NCI-H446 treated with DMSO at 0.1 percent for 48 hours (cell line): ENCODE measurements at places on chromosomes 1 and 21.

- DNase-seq, result no peak
Observed at GRCh38 chr21:17742940-17743592, 76.1 kb downstream of the C21orf91 start.

DNA sequence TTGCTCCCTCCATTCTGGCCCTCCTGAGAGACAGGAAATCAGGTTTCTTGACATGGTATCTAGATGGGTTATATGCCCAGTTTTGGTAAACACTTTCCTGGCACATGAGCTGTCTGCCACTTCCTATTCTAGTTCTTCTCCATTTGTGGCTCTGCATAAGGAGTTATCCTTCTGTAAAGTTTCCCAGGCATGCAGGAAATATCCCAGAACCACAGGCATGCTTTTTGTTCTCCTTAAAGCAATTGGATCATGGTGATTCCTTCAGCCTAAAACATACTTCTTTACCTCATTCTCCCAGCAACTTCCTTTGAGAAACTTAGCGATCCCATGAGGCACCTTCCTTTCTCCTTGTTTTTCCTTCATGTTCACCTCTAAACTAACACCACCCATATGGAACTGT lies 199.8 kb downstream of the CRB1 start:
- DNase-seq, result no peak

- no peak for DNase-seq
Observed at GRCh38 chr1:54009406-54009805, 8.6 kb downstream of the LDLRAD1 start.

DNA sequence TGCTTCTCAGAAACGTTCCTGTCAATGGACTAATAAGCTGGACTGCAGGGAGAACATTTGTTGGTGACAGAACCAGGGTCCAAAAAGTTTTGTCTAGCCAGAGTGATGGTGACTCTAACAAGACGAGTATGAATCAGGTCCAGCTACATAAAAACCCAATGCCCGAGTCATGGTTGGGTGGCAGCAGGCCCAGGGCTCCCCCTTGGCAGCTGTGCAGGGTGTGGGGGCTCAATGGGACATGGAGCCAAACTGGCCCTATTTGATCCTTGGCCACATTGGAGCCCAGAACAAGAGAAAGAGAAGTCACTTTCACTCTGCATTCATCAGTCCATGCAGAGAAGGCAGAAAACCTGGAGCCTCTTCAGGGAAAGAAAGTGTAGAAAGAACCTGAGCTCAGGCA lies 37.9 kb upstream of the TENT5C start:
- no peak for DNase-seq

DNA sequence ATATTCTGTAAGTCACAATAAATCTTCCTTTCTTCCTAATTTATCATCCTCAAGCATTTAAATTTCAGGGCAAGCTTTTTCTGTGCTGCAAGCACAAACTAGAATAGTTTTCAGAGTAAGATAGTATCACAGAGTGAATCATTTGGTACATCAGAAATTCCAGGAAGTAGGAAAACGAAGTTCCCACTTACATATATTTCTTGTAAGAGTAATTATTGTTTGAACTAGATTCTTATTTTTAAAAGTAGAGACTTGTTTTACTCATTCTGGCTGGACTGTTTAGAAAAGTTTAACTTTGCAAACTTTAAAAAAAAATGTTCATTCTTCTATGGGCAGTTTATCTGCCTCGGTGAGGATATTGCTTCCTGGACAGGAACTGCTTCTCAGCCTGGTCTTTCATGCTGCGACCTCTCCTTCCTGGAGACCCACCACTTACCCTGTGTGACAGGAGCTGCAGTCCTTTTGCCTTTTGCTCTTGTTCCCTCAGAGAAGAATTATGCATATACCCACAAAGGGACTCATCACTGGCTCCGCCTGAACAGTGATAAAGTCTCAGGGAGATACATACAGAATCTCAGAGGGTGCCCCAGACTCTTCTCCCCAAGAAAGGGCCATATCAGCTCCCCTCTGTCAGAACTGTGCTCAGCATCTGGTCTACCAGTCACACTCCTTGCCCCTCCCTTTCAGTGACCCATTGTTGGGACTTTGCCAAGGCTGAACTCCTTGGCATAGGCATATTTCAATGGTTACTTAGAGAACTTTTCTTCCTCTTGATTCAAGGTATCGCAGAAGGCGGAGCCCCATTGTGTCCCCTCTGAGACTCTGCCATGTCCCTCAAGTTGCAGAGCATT lies 102.7 kb upstream of the CD55 start:
- no peak for DNase-seq

DNA sequence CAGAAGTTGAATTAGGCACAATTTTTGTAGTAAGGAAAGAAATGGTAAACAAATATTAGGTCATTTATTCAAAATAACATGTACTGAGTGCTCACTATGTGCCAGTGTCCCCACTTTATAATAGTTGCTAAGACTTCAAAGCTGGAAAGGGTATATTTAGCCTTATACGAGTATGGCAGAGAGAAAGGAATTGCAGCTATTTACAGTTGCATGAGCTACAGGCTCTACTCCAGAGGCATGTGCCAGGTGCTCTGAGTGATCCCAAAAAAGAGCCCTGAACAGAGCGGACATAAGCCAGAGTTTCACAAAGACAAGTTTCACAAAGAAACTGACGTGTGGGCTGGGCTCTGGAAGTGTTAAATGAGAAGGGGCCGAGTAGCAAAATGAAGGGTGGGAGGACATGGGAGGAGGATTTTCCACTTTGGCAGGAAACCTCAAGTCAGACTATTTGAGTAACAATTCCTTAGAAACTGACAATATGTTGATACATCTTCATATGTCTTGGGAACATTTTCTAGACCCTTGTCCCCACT lies 40.9 kb downstream of the FASLG start:
- no peak for DNase-seq

GRCh38 chr1:8330271-8331125 lies 12.6 kb downstream of the SLC45A1 start:
- no peak for DNase-seq

GRCh38 chr1:225474439-225474985 lies 46.7 kb upstream of the LBR start:
- no peak for DNase-seq

GRCh38 chr1:117128323-117129079 lies 7.0 kb upstream of the TRIM45 start:
- peak; percentile 76 for DNase-seq

GRCh38 chr1:13760921-13761320 lies 60.9 kb downstream of the PRDM2 start:
- no peak for DNase-seq

GRCh38 chr1:30295674-30296073 lies 427.7 kb downstream of the MATN1 start:
- no peak for DNase-seq

- no peak for DNase-seq
Observed at GRCh38 chr1:11283151-11283550, 10.2 kb downstream of the UBIAD1 start.

- DNase-seq, result peak; percentile 86
Observed at GRCh38 chr1:18341291-18342069, 139.2 kb upstream of the KLHDC7A start.

DNA sequence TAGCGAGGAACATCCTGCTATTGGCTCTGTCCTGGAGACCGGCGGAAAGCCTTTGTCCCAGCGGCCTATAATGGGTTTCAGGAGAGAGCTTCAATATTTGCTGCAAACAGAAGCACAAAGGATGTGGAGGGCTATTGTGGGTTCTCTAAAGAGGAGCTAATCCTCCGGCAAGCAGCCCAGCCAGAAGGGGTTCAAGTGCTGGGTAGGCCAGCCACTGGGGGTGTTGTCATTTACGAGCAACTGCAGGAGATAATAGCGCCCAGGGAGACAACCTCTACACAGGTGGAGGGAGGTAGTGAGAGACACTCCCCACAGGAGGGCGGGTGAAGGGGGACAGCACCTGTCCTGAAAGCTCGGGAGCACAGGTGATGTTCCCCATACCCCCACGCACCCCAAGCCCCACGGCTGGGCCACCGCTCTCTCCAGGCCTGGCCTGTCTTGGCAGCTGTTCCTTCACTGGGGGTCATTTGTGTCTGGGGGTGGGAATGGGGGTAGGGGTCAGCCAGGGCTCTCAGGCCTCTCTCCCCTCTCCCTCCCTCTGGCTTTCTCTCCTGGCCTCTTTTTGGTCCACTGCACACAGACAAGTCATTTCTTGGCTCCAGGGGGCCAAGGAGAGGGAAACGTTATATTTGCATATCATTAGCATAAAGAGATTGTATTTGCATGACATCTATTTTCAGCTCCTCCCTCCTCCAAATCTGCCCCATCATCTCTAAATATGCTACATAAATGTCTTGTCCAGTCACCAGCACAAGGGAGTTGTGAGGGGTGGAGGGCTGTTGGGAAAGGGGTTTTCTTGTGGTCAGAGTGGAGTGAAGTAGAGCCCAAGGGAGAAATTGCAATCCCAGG lies 22.0 kb upstream of the SLC26A9 start:
- DNase-seq, result no peak

DNA sequence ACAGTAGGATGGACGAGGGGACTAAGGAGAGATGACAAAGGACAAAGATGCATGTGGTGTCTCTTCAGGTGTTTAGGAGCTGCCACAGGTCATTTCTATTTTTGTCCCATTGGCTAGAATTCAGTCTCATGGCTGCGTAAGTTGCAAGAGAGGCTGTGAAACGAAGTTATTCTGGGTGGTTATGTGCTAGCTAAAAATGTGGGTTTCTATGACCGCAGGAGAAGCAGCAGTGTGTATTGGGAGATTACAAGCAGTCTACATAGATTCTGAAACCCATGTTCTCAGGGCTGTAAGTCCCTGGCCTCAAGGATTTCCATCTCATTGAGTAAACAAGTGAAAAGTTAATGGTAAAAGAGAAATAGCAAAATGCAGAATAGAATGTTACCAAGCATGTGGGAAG lies 110.7 kb downstream of the SPATA46 start:
- DNase-seq, result no peak

GRCh38 chr1:228463559-228464455 lies 23.4 kb upstream of the RNF187 start:
- no peak for DNase-seq

- DNase-seq, result no peak
Observed at GRCh38 chr1:99439433-99440075, 175.3 kb downstream of the PLPPR4 start.

GRCh38 chr1:60245324-60245723 lies 171.8 kb upstream of the C1orf87 start:
- peak; percentile 93 for DNase-seq

DNA sequence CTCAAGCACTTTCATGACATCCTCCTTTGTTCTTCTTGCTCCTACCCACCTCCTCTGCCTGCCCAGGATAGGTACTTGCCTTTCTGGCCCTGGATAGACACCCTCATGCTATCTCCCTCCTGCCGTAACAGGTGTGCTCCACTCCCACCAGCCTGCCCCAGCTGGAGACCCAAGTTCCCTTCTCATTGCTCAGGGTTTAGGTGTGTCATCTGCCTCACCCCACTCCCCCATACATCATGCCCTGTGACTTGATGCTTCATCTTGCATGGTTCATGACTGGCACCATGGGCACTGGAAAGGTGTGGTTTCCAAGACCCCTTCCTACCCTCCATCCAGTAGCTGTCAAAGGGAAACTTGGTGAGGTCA lies 5.9 kb downstream of the RHEX start:
- DNase-seq, result no peak

DNA sequence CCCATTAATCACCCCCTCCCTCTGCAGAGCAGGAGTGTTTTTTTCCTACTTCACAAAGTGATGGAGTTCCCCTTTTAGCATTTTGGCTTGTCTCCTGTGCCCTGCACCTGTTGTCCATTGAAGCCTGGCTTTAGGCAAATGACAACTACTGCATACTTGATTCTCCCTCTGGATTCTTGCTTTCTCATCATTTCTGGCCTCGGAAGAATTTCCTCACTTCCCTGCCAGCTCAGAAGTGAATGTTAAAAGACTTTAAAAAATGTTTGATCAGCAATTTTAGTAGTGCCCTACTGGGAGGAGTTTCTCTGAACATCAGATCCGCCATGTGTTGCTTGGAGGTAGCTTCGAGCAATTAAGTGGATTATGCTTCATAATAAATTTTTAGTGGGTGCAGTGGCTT lies 28.1 kb downstream of the RCOR3 start:
- no peak for DNase-seq

- DNase-seq, result no peak
Observed at GRCh38 chr1:170001266-170001665, 73.2 kb downstream of the KIFAP3 start.

GRCh38 chr1:216721062-216721461 lies 2.2 kb downstream of the ESRRG start:
- DNase-seq, result no peak

GRCh38 chr1:217139513-217139912 lies 416.3 kb upstream of the ESRRG start:
- no peak for DNase-seq

DNA sequence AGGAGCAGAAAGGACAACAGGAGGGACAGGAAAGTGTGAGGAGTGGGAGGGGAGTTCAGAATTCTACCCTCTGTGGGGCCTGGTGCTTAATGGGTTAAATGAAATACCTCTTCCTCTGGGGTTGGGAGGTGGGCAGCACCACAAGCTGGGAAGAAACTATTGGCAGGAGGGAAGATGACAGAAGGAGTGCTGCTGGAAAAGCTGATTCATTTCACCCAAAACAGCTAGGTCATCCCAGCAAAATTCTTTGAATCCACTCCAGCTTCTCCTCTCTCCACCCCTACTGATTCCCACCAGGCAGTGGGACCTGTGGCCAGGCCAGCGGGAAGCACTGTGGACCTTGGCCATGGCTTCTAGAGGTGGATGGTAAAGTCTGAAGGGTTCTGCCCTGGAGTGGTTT lies 12.8 kb downstream of the BCAN start:
- peak; percentile 53 for DNase-seq
